ENCODE measurements at places on chromosomes 3 and 15.

DNA sequence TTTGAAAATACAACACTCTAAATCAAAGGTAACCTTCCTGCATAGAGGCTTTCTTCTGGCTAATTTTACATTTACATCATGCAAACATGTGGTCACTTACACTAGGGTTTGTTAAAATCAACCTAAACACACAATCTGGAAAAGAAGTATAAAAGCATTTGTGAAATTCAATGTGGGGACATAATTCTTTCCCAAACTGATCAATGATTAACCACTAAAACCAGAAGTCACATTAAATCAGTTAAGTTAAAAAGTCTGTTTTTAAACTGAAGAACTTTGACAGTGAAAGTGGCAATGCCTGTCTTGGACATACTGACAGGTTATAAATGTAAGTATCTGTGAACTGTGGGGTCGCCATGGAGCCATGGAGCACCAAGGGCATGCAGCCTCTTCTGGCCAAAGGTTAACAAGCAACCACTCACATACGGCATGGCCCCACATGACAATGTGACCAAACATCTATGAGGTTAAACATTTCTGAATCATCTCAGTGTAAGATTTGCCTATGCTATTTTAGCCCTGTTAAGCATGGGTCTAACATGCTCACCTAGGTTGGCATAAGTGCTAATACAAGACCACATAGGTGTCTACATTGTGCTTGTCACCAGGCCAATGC is 278.2 kb downstream of the CTNNB1 start:
- no peak for DNase-seq

GRCh38 chr3:3068358-3068881 is 41.8 kb downstream of the IL5RA start:
- no peak for DNase-seq

- DNase-seq: no peak
Observed at GRCh38 chr15:80895965-80896364, 93.7 kb downstream of the MESD start.

DNA sequence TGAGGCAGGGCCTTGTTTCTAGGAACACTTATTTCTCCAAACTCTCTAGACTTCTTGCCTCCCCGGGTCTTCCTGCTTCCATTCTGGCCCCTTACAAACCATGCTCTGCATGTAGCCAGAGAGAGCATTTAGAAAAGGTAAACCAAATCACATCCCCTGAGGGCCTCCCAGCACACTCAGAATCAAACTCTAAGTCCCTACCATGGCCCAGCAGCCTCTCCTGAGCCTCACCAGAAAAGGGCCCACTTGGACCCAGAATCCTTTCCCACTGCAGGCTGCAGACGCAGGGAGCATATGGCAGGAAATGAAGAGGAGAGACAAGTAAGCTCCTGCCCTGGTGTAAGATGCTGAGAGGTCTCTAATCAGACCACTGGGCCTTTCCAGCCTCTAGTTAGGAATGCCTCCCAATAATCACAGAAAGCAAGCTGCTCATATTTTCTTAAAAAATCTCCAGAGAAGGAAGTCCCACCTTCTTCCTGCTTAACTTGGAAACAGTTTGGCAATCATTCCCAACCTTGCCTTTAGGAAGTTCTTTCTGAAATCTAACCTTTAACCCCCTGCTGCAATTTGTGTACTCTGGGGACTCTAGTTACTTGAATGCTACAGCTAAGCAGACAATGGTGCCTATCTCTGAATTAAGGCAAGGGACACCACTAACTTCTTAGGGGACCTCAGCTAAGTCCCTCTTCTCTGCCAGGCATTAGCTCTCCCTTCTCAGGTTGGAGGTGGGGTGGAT is 4.2 kb downstream of the AMOTL2 start:
- DNase-seq: no peak
